ENCODE measurements at places on chromosomes 12 and 14.
A peak's percentile ranks its signal among the peaks of the same experiment; 100 is the strongest.

DNA sequence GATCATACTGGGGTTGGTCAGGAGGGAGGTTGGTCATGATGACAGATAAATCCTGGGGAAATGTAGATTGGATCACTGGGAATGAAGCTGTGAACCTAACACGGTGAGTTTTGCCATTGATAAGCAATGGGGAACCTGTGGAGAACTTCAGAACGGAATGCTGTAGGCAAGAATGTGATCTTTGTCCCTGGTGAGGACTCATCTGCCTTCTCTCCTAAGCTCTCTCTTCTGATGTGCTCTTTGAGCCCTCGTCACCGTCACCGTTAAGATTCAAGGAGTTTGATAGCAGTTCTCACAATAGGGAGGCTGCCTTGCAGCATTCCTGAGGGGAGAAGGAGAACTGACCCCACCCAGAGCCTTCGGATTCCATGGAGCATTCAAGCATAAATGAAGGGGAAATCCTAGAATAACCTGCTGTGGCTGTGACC is 217.6 kb downstream of the ANO6 start:
- DNase-seq = no peak

DNA sequence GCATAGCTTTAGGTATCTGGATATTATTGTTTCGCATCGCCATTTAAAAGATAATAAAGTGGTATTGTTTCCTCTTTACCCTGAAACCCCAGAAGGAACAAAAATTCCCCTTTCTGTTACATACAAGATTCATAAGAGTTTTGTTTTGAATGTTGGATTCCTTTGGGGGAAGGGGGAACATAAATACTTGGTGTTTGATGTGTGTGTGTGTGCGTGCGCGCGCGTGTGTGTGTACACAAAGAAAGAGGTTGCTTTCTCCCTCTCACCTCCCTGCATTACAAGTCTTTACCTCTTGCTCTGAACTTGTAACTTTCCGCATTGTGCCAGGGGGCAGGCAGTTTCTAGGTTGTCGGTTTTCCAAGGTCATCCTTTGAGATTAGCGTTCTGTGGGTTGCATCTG is 76.4 kb downstream of the GPATCH2L start:
- DNase-seq = no peak

GRCh38 chr12:111275308-111275707 is 93.6 kb downstream of the PHETA1 start:
- no peak for DNase-seq

- DNase-seq = no peak
Observed at GRCh38 chr12:47941475-47941780, 22.0 kb upstream of the TMEM106C start.

- peak; percentile 20 for DNase-seq
Observed at GRCh38 chr14:68790644-68791077, 2.2 kb downstream of the ZFP36L1 start.

DNA sequence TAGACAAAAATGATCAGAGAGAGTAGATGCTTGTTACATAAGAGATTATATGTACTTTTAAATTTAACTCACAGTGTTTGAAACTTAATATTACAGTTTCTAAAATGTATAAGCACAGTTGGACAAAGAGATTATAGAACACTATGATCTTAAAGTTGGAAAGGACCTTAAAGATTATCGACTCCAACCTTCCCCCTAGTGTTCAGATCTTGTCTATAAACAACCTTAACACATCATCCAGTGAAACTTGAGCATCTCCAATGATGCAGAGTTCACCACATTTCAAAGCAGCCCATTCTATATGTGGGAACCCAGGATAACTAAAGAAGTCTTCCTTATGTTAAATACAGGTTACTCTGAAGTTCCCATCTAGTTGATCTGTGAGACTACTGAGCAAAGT is 480.8 kb downstream of the RMST start:
- no peak for DNase-seq

- no peak for DNase-seq
Observed at GRCh38 chr14:34682787-34683321, 31.5 kb downstream of the CFL2 start.

GRCh38 chr14:53646925-53647324 is 309.7 kb downstream of the BMP4 start:
- no peak for DNase-seq

- DNase-seq = no peak
Observed at GRCh38 chr12:66716522-66716921, 37.6 kb upstream of the GRIP1 start.

GRCh38 chr14:106564058-106564643 is 1037.8 kb downstream of the TMEM121 start:
- DNase-seq = no peak

DNA sequence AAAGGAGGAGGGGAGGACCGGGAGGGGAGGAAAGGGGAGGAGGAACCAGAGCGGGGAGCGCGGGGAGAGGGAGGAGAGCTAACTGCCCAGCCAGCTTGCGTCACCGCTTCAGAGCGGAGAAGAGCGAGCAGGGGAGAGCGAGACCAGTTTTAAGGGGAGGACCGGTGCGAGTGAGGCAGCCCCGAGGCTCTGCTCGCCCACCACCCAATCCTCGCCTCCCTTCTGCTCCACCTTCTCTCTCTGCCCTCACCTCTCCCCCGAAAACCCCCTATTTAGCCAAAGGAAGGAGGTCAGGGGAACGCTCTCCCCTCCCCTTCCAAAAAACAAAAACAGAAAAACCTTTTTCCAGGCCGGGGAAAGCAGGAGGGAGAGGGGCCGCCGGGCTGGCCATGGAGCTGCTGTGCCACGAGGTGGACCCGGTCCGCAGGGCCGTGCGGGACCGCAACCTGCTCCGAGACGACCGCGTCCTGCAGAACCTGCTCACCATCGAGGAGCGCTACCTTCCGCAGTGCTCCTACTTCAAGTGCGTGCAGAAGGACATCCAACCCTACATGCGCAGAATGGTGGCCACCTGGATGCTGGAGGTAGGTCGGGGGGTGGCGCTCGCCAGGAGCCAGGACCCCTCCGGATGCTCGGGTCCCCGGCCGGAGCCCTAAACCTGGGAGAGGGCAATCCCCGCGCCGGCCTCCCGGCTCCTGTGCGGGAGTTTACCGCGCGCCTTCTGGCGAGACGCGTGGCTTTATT is at the start of gene CCND2:
CCND2 (plus strand) TSS at position 111 of the 744 bp plus-strand sequence; CDS start at position 390, 279 bp downstream.
- DNase-seq = peak; percentile 96

- DNase-seq = no peak
Observed at GRCh38 chr12:62673028-62673815, 206.6 kb downstream of the MON2 start.

GRCh38 chr12:97968641-97969197 is 506.1 kb downstream of the RMST start:
- DNase-seq = no peak

DNA sequence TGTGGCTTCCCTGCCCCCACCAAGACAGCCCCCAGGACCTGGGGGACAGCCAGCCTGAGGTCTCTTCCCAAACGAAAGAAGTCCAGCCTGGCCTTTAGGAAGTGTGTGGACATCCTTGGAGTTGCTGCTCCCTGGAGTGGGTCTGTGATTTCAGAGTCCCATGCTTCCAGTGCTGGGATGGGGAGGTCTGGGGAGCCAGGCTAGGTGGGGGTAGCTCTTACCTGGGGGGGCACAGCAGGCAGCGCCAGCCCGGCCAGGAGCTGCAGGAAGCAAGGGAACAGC is 509 bp downstream of the PGF start:
- DNase-seq = no peak

- DNase-seq = peak; percentile 80
Observed at GRCh38 chr14:101480747-101481530, 80.4 kb upstream of the DIO3 start.

DNA sequence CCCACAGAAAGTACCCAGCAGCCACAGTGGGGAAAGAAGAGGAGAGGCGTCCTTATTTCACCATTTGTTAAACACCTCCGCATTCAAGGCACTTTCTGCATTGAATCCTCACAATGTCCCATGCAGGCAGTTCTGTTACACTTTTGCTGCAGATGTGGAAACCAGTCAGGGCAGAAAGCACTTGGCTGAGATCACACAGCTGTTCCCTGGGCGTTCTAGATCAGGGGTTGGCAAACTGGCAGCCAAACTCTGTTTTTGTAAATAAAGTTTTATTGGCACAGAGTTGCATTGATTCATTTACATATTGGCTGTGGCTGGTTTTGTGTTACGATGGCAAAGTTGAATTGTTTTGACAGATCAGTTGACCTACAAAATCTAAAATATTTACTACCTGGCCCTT is 20.1 kb downstream of the FOXN4 start:
- no peak for DNase-seq

DNA sequence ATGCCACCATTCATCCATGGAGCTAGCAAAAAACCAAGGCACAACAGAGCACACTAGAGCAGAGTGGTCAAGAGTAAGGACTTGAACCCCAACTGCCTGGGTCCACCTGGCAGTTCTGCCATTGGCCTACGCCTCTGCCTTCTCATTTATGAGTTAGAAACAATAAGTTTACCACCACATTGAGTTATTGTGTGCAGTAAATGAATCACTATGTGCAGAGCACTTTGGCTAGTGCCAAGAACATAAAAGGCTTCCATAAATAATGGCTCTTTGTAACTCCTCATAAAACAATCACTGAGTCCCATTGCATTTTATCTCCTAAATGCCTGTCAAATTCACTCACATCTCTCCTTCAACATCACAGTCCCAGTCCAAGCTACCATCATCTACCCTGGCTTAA is 86.3 kb downstream of the OTX2 start:
- DNase-seq = no peak

- DNase-seq = no peak
Observed at GRCh38 chr14:46198676-46199075, 452.9 kb downstream of the RPL10L start.

GRCh38 chr12:13146336-13146938 is 43.0 kb upstream of the GSG1 start:
- DNase-seq = no peak

DNA sequence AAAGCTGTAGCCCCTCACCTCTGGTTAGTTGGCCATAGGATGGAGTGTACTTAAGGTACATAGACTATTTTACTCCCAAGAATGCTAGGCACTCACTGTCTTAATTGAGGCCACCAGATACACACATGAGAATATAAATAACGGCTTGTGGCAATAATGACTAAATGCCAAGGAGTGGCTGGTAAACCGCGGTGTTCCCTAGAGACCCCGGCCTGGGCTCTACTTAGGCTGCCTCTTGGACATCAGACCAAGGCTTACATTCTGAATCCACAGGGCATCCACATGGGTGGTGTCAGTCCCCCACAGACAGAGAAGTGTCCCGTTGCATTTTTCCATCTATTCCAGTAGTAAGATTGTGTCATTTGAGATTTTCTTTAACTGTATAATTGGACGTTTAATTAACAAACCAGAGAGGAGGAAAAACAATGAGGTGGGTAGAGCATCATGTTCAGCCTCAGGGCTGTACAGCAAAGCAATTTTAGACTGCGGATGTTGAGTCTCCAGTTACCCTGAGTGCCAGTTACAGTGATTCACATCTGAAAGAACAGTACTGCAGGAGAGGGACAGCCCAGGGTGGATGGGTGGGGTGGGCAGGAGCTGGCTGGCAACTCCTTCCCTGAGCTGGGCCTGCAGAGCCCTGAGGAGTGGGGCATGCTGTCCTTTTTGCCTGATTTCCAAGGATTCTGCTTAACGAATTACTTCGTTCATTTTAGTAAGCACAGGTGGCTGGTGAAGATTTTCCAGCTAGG is 20.5 kb downstream of the CKB start:
- DNase-seq = no peak

DNA sequence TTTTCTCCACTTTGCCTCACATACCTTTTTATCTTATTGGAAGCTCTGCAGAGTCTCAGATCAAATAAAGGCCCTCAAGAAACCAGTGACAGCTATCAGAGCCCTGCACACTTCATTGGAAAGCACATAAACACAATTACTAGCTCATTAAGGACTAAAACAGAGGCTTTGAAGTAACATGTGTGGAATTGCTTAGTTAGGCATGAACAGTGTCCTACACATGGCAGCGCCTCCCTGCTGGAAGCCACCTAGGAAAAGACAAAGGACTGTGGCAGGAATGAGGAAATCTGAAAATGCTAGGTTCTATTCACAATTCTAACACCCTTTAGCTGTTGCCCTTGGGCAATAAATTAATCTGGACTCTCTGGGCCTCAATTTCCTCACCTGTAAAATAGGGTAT is 89.4 kb downstream of the SUDS3 start:
- DNase-seq = no peak

GRCh38 chr14:24315807-24316596 is 4.7 kb downstream of the LTB4R start:
- DNase-seq = peak; percentile 71

DNA sequence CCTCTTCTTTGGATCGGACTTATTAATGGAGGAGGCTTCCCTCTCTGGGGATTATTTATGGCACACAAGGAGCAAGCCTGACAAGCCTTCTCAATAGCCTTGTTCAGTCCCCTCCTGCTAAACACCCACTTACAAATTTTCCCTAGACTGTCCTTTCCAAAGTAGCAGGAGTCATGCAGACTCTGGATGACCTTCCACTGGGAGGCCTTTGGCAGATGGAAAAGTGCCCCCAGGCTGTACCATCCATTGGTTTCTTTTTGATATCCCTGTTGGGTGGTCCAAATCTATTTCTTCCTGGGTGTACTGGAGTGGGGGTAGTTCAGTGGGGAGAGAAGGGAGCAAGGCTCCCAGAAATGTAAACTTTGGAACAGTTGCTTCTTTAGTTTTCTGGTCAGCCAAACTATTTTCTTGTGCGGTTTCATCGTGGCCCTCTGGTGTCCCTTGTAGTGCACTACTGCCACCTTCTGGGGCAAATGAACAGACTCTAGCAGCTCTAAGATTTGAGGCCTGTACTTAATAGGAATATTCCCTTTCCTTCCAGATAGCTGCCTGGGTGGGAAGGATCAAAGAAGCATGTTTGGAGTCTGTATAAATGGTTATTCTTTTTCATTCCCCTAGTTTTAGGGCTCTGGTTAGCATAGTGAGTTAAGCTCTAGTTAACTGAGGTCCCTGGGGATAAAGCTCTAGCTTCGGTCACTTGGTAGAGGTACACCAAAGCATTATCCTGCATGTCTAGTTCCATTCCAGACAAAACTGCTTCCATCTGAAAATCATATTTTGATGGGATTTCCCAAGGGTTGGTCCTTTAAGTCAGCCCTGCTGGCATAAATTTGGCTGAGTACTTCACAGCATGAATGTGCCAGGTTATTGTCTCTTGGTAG is 409.5 kb downstream of the SLC6A15 start:
- no peak for DNase-seq

DNA sequence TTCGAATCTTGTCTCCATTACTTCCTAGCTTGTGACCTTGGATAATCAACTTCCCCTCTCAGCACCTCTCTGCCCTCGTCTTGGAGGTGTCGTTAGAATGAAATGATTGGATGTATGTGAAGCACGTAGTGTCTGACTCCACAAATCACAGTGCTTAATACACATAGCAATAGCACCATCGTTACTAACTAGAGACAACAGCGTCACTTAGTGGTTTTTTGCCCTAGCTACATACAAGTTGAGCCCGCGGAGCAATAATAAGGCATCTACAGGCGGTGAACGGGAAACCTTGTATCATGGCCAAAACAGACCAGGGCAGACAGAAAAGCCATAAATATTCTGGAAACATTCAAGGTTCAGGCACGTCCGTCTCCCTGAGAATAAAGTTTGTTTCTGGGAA is 154.9 kb downstream of the ASCL4 start:
- no peak for DNase-seq
